ENCODE measurements at places on chromosomes 5 and 9. TPM values are rescaled to one million over a fixed set of nuclear protein-coding genes. Genes with fewer than 3 reads are reported as not detected.

GRCh38 chr9:134130503-134131375 is 5.1 kb upstream of the WDR5 start:
- DNase-seq: no peak

DNA sequence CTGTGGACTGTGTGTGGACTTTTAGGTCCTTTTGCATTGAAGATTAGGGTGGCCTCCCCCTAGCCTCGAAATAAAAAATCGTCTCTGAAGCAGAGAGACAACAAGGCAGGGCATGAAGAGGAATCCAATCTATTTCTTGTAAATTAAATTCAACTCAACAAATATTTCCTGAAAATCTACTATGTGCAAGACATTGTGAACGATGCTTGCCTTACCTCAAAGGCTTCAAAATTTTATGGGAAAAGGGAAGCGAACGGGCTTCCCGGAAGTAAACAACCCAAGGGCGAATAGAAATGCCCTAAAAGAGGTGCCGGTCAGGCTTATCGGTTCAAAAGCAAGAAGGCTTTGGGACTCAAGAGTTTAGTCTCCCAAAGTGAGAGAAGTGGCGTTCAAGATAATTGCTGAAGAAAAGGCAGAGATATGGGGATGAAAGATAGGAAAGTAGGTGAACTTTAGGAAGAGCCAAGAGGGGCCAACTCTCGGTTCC is 525 bp downstream of the KIF24 start:
- no peak for DNase-seq

DNA sequence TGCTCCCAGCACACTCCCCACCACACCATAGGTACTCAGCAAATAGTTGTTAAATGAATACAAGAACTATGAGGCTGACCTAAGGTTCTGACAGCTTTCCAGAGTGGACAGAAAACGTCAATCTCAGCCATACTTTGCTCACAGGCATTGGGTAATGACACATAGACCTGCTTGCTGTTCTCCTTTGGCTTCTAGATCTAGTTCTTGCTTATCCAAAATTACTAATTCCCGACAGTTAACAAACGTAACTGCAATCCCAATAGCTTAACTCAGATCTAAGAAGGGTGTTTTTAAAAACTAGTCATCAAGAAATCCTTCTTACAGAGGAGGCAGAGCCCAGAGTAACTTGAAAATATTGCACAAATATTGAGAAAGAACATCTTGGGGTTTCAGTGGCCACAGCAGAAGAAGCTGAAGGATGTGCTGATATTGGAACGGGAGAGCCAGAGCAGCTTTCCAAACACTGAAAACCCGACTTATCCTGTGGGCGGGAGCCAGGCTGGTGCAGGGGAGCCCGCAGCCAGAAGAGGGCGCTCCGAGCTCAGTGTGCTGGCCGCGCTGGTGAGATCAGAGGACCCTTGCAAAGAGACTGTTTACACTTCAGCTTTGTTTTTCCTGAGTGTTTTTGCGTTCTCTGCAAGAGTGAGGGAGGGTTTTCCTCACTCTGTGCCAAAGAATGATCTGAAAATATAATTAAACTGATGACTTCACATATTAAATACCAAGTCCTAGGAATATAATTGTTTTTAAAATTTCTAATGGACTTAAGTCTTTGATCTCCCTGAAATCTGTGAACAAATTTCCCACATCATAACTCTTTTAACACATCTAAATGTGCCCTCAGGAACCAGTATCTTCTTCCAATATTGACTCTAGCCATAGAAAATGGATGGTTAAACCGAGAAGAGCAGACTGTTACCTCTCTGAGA is 30.3 kb downstream of the FGF1 start:
- peak; percentile 84 for DNase-seq

GRCh38 chr5:33409435-33410170 is 31.2 kb upstream of the TARS1 start:
- no peak for DNase-seq

DNA sequence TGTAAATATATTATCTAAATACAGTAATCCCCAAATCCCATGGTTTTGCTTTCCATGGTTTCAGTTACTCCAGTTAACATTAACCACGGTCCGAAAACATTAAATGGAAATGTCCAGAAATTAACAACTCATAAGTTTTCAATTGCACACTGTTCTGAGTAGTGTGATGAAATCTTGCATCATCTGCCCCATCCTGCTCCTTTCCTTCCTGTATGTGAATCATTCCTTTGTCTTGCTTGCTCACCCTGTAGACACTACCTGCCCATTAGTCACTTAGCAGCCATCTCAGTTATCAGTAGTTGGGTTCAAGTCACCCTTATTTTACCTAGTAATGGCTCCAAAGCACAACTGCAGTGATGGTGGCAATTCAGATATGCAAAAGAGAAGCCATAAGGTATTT is 1568.5 kb upstream of the WWC1 start:
- no peak for DNase-seq

The CCL21 gene
- total RNA-seq: not detected

The FOXD4L5 gene
- total RNA-seq: 0.22 TPM

The MYMK gene
- not detected for total RNA-seq

All from spinal cord (tissue), 10 donors.